ENCODE measurements at places on chromosomes 5 and 9.

DNA sequence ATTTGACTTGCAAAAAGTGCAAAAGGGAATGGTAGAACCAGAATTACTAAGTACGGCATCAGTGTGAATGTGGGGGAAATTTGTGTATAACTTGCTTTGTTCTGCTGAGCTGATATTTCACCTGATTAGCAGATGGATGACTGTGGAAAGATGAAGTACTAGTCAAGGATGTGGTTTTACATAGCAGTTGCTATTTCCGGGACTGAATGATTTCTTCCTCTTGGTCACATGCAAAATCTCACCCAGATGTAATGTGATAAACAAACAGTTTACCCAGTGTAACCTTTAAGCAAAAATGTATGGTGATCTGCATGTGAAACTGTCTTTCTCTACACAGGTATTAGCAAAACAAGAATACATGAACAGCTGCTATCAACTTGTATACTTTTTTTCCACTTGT, 46.1 kb downstream of the DCP2 start:
- DNase-seq, result no peak

GRCh38 chr9:135136991-135137832, 49.7 kb downstream of the OLFM1 start:
- no peak for DNase-seq

DNA sequence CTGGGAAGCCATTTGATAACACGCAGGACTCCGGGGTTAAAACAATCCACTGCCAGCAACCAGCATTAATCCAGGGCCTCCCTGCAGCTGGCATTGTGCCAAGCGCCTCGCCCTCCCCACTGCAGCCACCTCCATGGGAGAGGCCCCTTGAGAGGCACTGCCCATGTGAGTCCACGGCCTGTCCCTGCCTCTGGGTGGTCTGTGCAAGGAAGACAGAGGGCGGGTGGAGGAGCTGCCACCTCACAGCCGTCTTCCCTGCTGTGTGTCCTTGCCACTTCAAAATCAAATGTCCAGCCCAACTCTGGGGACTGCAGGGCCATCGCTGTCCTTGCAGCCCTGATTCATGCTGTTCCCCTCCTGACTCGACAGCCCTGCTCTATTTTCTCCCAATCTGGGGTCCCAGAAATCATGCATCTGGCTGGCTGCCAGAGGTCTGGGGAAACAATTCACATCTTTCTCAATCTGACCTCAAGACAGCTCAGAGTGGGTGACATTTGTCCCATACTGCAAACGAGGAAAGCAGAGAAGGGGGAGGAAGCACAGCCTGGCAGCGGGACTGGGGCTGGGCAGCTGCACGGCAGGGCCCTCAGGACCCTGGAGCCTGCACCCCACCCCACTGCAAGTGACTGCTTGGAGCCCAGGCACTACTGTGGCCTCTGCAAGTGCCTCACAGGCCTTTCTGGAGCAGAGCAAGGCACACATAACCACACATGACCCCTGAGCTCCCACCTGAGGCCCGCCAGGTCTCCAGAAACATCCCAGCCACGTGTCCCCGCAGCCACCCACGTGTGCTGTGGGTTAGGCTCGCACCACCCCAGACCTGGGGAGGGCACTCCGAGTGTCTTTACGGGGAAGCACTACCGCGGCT, 15.7 kb downstream of the BRD3OS start:
- DNase-seq, result no peak

GRCh38 chr5:93141969-93142368, 439.1 kb downstream of the NR2F1-AS1 start:
- DNase-seq, result no peak

- DNase-seq, result no peak
These were observed at the start of gene SPINK6 for GRCh38 chr5:148202531-148203203. Gene SPINK6, plus strand, starts transcription at chr5:148203042. Its CDS starts 55 bp downstream, at chr5:148203097.

GRCh38 chr9:121852651-121853616, 201.5 kb downstream of the DAB2IP start:
- no peak for DNase-seq

- no peak for DNase-seq
These were observed 9.1 kb downstream of the ANKDD1B start for GRCh38 chr5:75620184-75620959.
